ENCODE measurements at places on chromosomes 6 and 20.

DNA sequence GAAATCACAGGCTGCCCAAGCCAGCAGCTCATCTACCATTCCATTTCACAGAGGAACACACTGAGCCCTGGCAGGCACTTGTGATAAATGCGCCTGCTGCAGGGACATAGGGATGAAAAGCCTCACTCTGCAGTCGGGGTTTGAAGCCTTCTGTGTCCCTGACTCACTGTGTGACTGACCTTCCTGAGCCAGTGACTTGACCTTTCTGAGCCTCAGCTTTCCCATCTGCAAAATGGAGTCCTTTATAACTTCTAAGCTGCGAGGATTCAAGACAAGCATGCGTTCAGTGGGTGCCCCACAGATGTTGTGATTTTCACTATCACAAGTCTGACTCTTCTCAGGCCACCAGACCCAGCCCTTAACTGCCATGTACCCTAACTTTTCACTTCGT, 5.5 kb downstream of the TGM2 start:
- H3K4me1 ChIP-seq: peaks cover 13% of the 10 kb centered on the region
- H3K27me3 ChIP-seq: no peaks in the 10 kb centered on the region
- peaks cover 8% of the 10 kb centered on the region for H3K36me3 ChIP-seq
- DNase-seq: no peak
- H3K27ac ChIP-seq: no peak overlapping the region
- H3K4me3 ChIP-seq: no peak overlapping the region

DNA sequence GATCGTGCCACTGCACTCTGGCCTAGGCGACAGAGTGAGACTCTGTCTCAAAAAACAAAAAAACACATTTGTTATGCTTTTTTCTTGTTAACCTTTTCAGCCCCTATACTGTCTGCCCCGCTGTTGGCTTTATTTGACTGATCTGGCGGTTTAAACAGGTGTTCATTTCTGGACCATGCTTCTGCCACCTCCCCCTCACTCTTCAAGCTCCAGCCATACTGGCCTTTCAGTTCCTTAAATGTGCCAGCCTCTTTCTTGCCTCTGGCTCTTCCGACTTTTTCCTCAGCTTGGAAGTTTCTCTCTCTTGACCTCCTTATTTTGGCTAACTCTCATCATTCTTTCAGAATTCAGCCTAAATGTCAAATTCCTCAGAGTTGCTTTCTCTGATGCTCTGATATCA, 35.2 kb upstream of the TXLNB start:
- no peak for DNase-seq
- no peak overlapping the region for H3K27ac ChIP-seq
- no peak overlapping the region for H3K4me3 ChIP-seq
- no peaks in the 10 kb centered on the region for H3K27me3 ChIP-seq
- no peaks in the 10 kb centered on the region for H3K4me1 ChIP-seq
- H3K36me3 ChIP-seq: no peaks in the 10 kb centered on the region

GRCh38 chr6:2872423-2873358, 30.4 kb downstream of the SERPINB9 start:
- H3K4me3 ChIP-seq: no peak overlapping the region
- H3K27ac ChIP-seq: no peak overlapping the region
- H3K36me3 ChIP-seq: no peaks in the 10 kb centered on the region
- peaks cover 11% of the 10 kb centered on the region for H3K4me1 ChIP-seq
- H3K27me3 ChIP-seq: no peaks in the 10 kb centered on the region
- no peak for DNase-seq

DNA sequence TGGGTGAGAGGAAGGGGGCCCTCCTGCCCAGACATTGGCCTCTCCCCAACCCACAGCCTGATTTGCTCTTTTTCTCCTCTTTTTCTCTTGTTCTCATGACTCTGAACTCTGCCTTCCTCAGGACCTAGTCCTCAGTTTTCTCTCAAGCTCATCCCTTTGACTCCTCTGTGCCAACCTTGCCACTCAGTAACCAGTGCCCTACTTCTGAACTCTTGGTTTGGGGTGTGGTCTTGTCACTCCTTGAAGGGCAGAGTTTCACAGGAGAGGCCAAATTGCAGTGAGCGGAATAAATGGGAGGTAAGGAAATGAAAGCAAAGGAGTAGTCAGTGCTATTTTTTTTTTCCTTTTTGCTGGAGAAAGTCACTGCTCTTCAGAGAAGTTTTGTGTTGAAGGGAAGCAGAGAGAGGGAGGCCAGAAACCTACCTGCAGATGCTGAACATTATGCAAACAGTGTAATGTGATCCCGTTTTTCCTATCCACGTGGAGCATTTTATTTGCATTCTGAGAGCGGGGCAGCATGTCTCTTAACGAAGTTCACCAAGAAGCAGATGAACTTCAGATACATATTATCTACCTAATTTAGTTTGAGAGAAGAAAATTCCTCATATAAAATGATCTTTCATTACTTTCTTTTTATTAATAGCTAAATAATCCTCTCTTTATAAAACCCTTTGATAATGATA, 26.9 kb downstream of the CFAP61 start:
- no peaks in the 10 kb centered on the region for H3K36me3 ChIP-seq
- peaks cover 5% of the 10 kb centered on the region for H3K27me3 ChIP-seq
- no peak overlapping the region for H3K27ac ChIP-seq
- no peaks in the 10 kb centered on the region for H3K4me1 ChIP-seq
- H3K4me3 ChIP-seq: no peak overlapping the region

DNA sequence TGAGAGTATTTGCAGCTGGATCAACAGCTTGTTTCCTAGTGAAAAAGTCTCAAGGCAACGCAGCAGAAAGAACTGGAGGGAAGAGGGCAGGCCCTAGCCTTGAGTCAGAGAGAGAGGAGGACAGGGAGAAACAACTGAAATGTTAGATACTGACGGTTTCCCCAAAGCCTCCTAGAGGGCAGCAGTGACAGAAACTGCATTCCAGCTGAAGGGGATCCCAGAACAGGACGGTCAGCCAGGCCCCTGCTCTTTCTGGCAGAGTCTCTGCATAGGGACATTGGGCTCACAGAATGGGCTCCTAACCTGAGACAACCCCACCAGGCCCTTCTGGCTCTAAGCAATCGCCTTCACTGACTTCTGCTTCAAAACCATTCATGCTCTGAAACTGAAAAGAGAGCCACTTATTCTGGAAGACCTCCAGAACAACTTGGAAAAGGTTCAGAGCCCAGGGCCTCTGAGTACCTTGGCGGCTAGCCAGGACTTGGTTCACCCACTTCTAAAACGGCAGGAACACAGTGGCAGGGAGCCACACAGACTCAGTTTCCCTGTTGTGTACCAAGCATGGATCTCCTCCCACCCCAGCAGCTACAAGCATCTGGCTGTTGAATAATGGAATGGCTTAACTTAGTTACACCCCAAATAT, 72.9 kb downstream of the PSMB1 start:
- H3K27ac ChIP-seq: no peak overlapping the region
- H3K4me1 ChIP-seq: no peaks in the 10 kb centered on the region
- no peaks in the 10 kb centered on the region for H3K27me3 ChIP-seq
- H3K4me3 ChIP-seq: no peak overlapping the region
- DNase-seq: peak; percentile 34

GRCh38 chr6:47932575-47932974, 150.7 kb downstream of the OPN5 start:
- no peaks in the 10 kb centered on the region for H3K36me3 ChIP-seq
- no peaks in the 10 kb centered on the region for H3K4me1 ChIP-seq
- no peak overlapping the region for H3K27ac ChIP-seq
- no peaks in the 10 kb centered on the region for H3K27me3 ChIP-seq

- no peak overlapping the region for H3K4me3 ChIP-seq
- peaks cover 15% of the 10 kb centered on the region for H3K36me3 ChIP-seq
- H3K27ac ChIP-seq: no peak overlapping the region
- no peaks in the 10 kb centered on the region for H3K27me3 ChIP-seq
These were observed 43.5 kb downstream of the LAMA4 start for GRCh38 chr6:112210852-112211251.

DNA sequence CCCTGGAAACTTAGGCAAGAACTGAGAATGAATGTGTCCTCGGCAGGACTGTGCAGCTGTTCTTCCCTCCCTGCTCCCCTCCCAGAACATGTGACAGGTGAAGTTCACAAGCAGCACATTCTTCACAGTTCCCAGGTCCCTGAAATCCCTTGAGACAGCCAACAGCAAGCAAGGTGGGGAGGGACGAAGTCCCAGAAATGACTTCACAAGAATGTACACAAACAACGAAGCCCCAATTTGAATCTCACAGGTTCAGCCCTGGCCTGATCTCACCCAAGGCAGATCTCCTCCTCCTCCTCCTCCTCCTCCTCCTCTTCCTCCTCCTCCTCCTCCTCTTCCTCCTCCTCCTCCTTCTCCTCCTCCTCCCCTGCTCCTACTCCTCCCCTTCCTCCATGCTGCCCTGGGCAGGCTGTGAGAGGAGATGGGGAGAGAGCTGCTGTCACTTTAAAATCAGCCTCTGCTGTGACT, 32.4 kb downstream of the WRNIP1 start:
- DNase-seq: no peak
- no peaks in the 10 kb centered on the region for H3K36me3 ChIP-seq
- no peaks in the 10 kb centered on the region for H3K4me1 ChIP-seq

- no peaks in the 10 kb centered on the region for H3K27me3 ChIP-seq
- no peaks in the 10 kb centered on the region for H3K36me3 ChIP-seq
- no peak overlapping the region for H3K4me3 ChIP-seq
- H3K4me1 ChIP-seq: no peaks in the 10 kb centered on the region
These were observed 82.1 kb upstream of the DTNBP1 start for GRCh38 chr6:15744818-15745402.

DNA sequence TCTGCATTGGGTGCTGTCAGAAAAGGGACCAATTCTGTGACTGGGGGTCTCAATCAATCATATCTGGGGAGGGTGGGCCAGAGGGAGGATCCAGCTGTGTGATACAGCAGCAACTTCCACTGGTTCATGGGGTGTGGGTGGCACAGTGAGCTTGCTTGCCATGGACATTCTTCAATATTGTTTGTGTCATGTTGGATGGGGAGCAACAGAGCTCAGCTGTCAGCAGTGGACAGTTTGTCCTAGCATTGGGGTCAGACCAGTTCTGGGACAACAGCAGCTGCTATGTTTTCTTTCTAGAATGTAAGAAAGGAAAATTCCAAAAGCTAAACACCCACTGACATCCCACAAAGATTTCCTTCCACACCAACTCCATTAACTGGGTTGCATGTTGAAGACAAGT, 221.9 kb upstream of the CDH4 start:
- no peak for DNase-seq
- H3K4me3 ChIP-seq: no peak overlapping the region
- H3K27ac ChIP-seq: no peak overlapping the region

- no peak for DNase-seq
- no peaks in the 10 kb centered on the region for H3K36me3 ChIP-seq
- H3K27me3 ChIP-seq: peaks cover 52% of the 10 kb centered on the region
- no peak overlapping the region for H3K27ac ChIP-seq
These were observed 5.4 kb downstream of the NKX2-2 start for GRCh38 chr20:21508230-21509078.

DNA sequence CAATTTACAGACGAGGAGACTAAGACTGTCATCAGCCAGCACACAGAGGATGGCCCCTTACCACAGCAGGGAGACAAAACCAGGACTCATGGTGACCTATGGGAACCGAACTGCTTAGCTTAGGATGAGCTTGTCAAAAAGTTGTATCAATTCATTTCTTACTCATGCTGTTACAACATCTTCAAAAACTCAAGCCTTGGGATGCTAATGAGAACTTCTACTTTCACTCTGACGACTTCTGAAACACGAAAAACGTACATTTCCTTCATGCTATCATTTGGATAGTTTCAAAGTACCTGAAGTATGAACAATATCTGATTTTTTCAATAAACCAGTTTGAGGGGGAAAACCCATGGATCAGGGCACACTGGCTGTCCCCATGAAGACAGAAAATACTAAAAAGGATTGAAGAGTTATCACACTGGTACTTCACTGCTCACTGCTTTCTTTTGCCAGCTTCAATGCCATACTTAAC, 31.9 kb downstream of the HIVEP2 start:
- no peak for DNase-seq
- no peaks in the 10 kb centered on the region for H3K27me3 ChIP-seq
- H3K36me3 ChIP-seq: no peaks in the 10 kb centered on the region
- no peaks in the 10 kb centered on the region for H3K4me1 ChIP-seq

DNA sequence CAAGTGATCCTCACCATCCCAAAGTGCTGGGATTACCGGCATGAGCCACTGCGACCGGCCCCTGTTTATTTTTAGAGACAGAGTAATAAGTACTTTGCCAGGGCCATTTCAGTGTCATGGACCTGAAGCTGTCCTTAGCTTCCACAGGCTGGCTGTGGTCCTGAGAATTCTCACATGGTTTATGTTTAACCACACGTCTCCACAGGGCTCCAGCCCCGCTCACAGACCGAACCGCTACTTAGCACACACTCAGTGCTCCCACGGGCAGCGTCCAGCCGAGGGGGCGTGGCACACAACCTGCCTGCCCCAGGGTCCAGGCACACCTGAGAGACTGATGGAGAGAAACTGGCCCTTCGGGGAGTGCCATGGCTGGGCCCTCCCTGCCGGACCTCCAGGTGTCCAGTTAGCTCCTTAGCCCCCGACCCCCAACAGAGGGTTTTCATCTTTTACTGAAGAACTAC, 11.7 kb downstream of the ACSS1 start:
- no peak for DNase-seq
- H3K27me3 ChIP-seq: peaks cover 22% of the 10 kb centered on the region
- no peaks in the 10 kb centered on the region for H3K36me3 ChIP-seq
- no peaks in the 10 kb centered on the region for H3K4me1 ChIP-seq
- no peak overlapping the region for H3K27ac ChIP-seq

DNA sequence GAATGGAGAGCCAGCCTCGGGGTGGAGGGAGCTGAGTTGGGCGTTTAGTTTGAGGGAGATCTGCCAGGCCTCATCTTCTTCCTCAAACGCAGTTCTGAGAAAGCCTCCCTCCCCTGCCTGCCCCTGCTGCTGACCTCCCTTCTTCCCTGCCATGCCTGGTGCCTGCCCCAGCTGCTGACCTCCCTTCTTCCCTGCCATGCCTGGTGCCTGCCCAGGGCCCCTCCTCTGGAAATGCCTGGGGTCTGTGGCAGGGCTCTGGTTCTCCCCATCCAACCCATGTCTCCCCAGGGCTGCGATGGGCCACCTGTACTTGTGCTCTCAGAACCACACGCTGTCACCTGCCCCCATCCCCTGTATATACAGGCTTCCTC, 114.6 kb downstream of the VEGFA start:
- H3K27me3 ChIP-seq: peaks cover 5% of the 10 kb centered on the region
- H3K4me3 ChIP-seq: no peak overlapping the region

DNA sequence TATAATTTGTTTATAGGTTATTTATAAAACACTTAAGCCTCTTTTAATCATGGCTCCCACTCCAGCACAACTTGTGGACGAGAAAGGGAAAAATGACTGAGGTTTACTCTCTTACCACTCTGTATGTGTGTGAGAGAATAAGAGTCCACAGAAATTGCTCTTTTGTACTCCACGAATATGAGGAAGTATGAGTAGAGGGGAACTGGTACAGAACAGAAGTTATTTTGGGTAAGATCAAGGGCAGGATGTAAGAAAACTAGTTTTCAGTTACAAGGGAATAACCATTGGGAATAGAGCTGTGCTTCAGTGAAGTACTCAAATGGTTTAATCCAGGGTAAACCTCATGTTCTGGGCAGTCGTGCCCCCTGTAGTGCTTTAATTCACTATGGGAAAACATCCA, 72.6 kb downstream of the REV3L start:
- no peak for DNase-seq
- no peaks in the 10 kb centered on the region for H3K27me3 ChIP-seq
- H3K4me3 ChIP-seq: no peak overlapping the region
- no peak overlapping the region for H3K27ac ChIP-seq
- H3K4me1 ChIP-seq: no peaks in the 10 kb centered on the region

GRCh38 chr6:148973538-148974208, 226.8 kb downstream of the UST start:
- no peak overlapping the region for H3K4me3 ChIP-seq
- H3K27ac ChIP-seq: no peak overlapping the region
- DNase-seq: peak; percentile 35
- H3K36me3 ChIP-seq: no peaks in the 10 kb centered on the region

- DNase-seq: peak; percentile 49
- H3K4me3 ChIP-seq: no peak overlapping the region
- no peak overlapping the region for H3K27ac ChIP-seq
- H3K27me3 ChIP-seq: no peaks in the 10 kb centered on the region
These were observed 54.7 kb downstream of the MOCS1 start for GRCh38 chr6:39879535-39879934.
